ENCODE measurements at places on chromosomes 7 and 10.
A peak's percentile ranks its signal among the peaks of the same experiment; 100 is the strongest.

- no peak for DNase-seq
Observed at GRCh38 chr10:110522365-110522988, 24.8 kb downstream of the DUSP5 start.

GRCh38 chr10:85673270-85673669, 693.3 kb downstream of the GRID1 start:
- DNase-seq = no peak

DNA sequence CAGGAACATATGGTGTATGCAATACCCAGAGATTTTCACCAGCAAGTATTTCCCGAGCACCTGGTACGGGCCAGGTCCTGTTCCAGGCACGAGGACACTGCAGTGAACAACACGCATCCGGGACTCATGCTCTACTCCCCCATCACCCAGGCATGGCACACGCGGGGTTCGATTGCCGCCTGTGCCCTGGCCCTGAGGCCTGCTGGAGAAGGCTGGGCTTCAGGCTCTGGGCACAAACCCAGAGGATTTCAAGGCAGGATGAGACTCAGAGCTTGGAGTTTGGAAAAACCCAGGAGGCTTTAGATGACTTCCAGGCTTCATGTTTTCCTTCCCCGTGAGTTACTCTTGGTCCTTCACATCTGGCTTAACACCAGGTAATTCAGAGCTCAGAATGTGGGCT, 143.5 kb downstream of the NEURL1 start:
- no peak for DNase-seq

- DNase-seq = no peak
Observed at GRCh38 chr7:158030566-158030965, 557.1 kb downstream of the PTPRN2 start.

- no peak for DNase-seq
Observed at GRCh38 chr7:3393862-3394261, 92.8 kb downstream of the SDK1 start.

DNA sequence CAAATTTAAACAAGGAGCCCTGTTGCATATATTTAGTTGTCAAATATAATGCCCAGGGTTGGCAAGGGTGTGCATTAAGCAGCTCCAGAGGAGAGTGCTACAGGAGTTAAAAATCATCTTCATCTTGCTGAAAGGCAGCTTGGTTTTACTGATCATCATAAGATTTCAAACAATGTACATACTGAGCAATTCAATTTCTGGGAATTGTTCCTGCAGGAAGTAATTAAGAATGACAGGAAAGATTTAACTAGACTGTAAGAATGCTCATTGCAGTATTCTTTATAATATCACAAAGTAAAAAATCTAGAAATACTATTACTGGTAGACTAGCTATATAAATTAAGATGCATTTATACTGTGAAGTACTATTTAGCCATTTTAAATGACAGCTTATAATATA, 153.6 kb downstream of the DYNC1I1 start:
- DNase-seq = no peak

- DNase-seq = no peak
Observed at GRCh38 chr7:2403718-2404648, 572 bp downstream of the CHST12 start.

DNA sequence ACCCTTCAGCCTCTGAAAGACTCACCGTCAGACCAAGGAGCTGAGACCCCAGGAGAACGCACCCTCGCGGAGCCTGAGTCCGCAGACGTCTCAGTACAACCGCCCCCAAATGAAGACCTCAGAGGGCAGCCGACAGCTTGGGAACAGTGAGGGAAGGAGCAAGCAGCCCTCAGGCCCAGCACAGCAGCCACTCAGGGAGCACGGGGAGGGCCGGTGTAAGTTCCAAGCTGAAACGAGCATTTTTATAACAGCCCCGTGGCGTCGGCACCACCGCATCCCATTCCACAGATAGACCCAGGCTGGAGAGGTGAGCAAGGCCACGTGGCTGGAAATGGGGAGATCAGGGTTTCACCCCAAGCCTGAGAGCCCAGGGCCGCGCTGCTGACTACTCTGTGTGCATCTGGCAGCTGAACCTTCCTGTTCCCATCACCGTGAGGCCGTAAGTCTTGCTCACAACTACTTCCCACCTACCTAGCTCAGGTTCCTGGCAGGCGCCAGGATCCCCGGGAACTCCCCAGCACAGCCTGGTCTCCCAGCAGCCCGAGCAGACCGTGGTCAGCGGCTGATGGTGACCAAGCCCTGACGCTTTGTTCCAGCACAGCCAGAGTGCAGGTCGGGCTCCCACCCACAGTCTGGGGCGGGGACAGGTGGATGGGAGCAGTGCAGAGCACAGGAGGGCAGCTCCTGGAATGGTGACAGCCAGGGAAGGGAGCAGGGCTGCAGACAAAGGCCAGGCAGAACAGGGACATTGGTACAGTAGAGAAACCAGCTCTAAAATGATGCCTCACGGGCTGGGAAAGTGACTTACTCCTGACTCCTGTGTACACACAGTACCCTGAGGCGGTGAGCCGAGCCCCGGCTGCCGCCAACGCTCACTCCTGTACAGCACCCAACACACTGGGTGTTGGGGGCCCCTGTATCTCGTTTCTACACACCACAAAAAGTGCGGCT, 6.1 kb upstream of the NOM1 start:
- peak; percentile 14 for DNase-seq

- DNase-seq = no peak
Observed at GRCh38 chr7:114784746-114785145, 137.1 kb upstream of the MDFIC start.

DNA sequence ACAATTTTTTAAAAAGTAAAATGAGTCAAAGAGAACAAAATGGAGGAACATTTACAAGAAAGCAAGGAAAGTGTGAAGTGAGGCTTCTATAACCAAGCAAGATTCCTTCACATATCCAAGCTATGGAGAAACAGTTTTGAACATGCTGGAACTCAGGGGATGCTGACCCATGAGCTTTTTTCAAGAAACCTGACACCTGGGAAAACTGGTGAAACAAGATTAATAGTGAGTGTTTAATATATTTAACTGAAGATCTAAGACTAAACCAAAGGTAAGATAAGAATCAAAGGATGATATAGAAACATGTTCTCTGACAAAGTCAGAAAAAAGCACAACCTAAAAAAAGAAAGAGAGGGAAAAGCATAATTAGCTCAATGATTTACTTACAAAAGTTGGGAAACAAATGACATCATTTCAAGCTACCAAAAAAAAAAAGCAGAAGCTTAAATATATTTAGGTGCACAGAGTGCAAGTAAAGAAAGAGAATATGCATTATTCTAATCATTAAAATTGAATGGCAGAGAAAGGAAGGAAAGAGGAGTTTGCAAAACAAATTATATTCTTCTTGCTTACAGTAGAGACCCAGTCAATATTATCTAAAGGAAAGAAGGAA, 24.9 kb downstream of the C7orf25 start:
- DNase-seq = no peak

GRCh38 chr10:127044186-127044585, 139.0 kb downstream of the DOCK1 start:
- DNase-seq = no peak

DNA sequence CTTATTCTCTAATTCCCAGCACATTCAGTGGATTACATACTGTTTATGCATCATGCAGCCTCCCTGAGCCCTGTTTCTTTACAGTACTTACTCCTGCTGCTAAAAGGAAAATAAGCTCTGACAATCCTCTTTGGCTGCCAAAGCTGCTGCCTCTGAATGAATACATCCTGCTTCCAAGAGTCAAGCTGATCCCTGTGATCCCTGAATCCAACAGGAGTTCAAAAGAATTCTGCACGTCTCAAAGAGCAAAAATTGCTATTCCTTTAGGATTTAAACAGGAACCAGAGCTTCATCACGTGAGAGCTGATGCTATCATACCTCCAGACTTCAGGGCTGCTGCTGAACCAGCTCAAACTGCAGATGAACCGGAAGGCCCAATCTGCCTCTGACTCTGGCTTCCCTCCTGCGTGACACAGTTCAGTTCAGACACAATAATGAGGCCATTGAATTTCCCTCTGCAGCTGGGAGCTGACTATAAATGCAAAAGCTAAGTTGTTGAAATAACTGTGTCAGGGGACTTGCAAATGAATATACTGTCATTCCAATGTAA, 851.0 kb upstream of the PHF14 start:
- peak; percentile 80 for DNase-seq

GRCh38 chr10:61341008-61341407, 112.2 kb downstream of the TMEM26 start:
- DNase-seq = no peak

DNA sequence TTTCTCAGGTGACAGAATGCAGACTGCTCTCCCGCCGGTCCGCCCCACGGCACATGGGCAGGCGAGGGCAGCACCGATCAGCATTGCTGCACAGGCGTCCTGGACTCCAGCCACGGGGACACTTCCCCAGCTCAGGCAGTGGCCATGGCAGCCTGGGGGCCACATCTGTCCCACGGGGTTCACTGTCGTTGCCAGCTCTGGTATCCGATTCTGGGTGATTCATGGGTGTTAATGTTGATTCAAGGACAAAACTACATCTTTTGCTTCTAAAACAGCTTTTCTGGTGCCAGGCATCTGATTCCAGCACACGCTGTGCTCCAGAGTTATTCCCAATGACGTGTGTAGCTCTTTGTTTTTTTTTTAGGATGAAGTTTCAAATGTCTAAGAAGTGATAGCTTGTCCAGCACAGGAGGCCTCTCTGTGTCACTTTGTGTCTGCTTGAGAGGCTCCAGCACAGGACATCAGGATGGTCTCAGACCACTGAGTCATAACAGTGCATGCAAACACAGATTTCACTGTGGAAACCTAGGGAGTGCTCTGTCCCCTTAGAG, 218.0 kb downstream of the WDR37 start:
- DNase-seq = no peak

- DNase-seq = no peak
Observed at GRCh38 chr7:8147760-8148463, 114.1 kb downstream of the ICA1 start.

DNA sequence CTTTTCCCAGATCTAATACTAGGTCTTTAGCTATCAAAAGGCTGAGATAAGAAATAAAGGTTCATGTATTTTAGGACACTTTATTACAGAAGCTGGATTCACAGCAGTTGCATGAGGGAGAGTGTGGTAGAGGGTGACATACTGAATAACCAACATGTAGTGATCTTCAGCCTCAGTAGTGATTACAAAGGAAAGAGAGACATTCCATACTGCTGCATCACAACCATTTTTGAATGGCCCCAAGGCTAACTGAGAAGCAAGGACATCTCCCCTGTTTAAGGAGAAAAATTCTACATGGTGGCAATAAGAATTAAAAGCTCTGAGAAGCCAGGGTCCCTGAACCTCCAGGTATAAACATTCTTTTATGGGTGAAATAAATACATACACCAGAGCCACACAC, 35.3 kb downstream of the COG5 start:
- no peak for DNase-seq

DNA sequence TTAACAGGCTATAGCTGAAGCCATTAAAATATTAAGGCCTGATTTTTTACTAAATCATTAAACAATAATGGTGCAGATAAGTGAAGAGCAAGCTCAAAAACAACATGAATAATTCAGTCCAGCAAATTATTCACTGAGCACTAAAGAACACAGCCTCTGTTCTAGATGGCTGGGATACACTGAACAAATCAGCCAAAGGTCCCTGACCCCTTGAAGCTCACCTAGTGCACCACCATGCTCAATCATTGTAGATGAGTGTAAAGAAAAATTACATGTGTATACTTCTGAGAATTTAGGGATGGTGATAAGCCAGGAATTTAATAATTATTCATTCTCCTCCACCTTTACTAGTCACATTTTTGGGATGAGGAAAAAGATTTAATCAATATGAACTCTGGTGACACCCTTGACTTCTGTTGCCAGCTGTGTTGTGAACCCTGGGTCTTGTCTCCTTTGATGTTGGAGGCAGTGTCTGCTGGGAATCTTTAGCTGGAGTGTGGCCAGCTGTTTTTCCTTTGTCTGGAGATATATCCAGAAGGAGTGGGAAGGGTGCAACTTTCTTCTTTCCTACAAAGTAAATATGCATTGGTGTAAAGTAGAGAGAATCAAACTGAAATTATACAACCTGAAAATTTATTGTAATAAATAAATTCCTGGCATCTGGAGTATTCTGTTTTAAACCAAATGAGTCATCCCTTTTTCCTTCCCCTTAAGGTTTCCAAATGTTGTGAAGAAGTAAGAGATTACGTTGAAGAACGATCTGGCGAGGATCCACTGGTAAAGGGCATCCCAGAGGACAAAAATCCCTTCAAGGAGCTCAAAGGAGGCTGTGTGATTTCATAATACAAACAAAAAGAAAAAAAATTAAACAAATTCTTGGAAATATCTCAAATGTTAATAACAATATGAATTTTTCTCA, 4.0 kb downstream of the GNGT1 start:
- no peak for DNase-seq

DNA sequence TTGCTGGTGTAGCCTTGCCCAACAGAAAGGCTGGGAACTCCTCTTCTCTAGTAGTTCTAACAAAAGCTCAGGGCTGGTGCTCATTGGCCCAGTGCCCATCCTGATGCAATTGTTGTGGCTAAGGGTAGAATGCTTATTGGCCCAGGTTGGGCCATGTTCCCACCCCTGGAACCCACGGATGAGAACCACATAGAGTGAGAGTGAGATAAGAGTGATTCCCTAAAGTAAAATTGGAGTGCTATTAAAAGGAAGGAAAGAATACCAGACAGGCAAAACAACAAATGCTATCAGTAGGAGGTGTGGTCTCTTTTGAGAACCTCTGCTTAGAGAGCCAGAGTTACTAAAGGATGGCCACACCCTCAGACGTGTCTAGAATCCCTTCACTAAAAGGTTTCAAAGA, 49.2 kb downstream of the LGI1 start:
- no peak for DNase-seq

GRCh38 chr10:28938745-28939144, 261.4 kb downstream of the BAMBI start:
- DNase-seq = no peak

DNA sequence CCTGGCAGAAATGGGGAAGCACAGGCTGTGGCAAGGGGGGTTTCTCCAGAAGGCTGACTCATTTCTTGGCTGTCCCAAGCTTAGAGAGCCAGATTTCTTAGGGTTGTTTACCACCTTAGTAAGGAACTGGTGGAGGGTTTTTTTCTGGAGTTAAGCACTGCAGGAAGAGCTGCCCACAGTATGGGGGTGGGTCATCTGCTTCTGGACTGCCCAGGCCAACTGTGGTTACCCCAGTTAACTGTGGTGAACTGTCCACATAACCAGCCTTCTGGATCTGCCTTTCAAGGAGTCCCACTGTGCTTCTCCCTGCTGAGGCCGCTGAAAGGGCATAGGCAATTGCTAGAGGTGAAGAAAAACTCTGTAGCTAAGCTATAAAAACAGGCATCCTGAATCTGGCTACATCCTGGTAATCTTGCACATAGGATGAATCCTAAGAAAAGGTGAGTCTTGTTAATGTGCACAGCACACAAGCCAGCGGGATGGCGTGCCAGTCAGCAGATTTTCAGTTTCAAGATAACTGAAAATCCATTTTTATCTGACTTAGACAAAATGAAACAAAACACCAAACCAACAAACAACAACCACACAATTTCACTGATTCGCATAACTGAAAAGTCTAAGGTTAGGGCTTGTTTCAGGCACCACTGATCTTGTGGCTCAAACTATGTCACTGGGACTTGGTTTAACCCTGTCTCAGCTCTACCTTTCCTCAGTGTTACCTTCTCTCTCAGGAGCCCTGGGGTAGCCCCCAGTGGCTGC, 21.6 kb upstream of the TSPAN33 start:
- DNase-seq = no peak

- DNase-seq = no peak
Observed at GRCh38 chr10:101011517-101012423, 12.2 kb downstream of the LZTS2 start.
